ENCODE measurements at places on chromosomes 3 and 15.

DNA sequence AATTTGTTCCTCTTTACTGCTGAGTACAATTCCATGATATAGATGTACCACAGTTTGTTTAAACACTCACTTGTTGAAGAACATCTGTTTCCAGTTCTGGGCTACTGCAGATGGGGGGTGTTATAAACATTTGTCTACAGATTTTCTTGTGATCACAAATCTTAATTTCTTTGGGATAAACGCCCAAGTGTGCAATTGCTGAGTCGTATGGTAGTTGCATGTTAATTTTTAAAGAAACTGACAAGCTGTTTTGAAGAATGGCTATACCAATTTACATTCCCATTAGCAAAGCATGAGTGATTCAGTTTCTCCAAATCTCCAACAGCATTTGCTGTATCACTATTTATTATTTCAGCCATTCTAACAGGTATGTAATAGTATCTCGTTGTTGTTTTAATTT is 242.0 kb upstream of the MRPL3 start:
- DNase-seq = no peak

DNA sequence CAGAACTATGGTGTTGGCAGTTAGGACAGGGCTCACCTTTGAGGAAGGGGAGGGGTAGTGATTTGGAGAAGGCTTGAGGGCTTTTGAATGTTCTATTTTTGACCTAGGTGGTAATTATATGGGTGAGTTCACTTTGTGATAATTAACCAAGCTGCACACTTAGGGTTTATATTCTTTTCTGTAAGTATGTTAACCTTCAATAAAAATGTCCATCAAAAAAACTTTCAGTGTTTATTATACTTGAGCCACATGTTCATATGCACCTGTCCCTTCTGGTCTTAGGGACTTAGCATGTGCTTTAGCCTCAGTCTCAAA is 28.4 kb downstream of the PDE8A start:
- no peak for DNase-seq

DNA sequence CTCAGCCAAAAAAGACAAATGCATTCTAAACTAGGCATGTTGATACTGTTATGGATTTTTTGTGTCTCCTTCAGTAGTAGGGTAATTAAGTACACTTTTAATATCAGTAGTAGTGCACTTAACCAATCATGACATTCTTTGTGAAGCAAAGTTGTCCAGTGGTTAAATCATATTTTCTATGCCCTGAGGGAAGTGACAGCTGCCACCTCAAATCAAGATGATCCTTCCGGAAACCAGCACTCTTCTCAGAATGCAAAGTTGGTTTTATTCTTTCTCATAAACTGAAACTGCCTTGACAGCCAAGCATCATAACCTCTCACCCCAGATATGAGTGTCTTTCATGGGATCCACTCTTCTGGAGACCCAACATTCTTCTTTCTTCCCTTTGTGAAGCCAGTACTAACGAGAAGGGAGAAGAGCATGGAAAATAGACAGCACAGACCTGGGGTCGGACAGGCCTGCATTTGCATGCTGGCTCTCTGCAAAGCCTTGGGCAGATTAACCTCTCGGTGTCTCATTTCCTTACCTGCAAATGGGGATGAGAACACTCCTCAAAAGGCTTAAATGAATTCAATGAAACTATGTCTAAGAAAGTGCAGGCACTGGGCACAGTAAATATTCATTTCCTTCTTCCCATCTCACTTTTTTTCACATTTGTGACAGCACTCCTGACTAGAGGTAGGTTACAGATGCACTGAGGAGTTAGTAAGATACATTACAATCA is 13.2 kb downstream of the AAGAB start:
- no peak for DNase-seq

- no peak for DNase-seq
Observed at GRCh38 chr3:154197751-154198150, 76.6 kb downstream of the ARHGEF26 start.

DNA sequence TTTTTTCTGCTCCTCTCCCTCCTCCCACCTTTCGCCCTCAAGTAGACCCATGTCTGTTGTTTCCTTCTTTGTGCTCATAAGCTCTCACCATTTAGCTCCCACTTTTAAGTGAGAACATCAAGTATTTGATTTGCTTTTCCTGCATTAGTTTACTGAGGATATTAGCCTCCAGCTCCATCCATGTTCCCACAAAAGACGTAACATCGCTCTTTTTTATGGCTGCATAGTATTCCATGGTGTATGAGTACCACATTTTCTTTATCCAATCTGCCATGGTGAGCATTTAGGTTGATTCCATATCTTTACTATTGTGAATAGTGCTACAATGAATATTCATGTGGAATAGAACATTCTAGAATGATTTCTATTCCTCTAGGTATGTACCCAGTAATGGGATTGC is 178.6 kb downstream of the RYR3 start:
- DNase-seq = no peak

DNA sequence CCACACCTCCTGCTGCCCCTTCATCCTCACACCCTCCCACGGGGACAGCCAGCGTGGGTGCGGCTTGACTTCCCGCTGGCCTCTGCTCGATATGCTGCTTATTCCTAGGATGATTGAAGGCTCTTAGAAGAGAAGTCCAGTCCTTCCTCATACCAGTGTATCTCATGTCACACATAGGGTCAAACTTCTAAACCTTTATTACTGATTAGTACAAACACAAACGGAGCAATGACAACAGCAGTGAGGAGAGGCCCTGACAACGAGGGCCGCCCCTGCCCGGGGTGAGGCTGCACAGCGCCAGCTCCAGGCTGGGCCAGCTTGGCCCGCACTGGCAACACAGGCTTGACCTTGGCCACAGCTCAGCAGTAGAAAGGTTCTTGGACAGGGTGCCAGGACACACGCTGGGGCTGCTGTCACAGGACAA is 3.7 kb downstream of the CIB1 start:
- DNase-seq = no peak

DNA sequence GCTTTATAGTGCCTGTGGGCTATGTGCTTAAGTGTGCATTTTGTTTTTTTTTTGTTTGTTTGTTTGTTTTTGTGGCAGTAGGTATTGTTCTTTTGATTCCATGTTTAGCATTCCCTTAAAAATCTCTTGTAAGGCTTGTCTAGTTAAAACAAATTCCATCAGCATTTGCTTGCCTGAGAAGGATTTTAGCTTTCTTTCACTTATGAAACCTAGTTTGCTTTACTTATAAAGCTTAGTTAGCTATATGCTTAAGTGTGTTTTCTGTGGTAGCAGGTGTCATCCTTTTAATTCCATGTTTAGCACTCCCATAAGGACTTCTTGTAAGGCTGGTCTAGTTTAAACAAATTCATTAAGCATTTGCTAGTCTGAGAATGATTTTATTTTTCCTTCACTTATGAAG is 17.3 kb downstream of the IL16 start:
- no peak for DNase-seq

GRCh38 chr15:97915261-97915660 is 45.2 kb upstream of the ARRDC4 start:
- no peak for DNase-seq

DNA sequence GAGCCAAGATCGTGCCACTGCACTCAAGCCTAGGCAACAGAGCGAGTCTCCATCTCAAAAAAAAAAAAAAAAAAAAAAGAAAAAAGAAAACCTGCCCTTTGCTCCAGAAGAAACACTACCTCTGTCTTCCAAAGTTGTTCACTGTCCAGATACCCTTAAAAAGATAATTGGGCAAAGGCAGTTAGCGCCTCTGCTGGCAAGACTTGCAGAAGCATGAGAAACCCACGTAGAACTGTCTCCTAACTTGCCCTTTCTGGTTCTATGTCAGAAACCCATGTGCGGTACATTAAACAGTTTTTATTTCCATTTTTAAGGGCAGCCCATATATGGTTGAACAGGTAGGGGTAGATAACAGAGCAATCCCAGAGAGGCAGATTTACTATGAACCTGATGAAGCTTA is 1026.4 kb downstream of the ROBO2 start:
- no peak for DNase-seq

GRCh38 chr3:125141596-125142419 is 70.7 kb downstream of the SLC12A8 start:
- no peak for DNase-seq

- no peak for DNase-seq
Observed at GRCh38 chr3:72949016-72949415, 47.6 kb upstream of the PPP4R2 start.

- DNase-seq = no peak
Observed at GRCh38 chr15:63000706-63001105, 41.8 kb upstream of the TPM1 start.

DNA sequence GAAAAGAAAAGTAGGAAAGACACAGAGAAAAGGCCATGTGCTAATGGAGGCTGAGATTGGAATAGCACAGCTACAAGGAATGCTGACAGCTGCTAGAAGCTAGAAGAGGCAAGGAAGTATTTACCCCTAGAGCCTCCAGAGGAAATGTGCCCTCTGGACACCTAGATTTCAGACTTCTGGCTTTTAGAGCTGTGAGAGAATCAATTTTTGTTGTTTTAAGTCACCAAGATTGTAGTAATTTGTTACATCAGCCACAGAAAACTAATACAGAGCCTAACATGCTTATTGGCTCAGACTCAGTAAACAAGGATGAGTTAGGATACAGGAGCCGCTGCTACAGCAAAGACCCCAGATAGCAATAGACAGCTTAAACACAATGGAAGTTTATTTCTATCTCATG is 33.1 kb upstream of the GLCE start:
- DNase-seq = no peak

DNA sequence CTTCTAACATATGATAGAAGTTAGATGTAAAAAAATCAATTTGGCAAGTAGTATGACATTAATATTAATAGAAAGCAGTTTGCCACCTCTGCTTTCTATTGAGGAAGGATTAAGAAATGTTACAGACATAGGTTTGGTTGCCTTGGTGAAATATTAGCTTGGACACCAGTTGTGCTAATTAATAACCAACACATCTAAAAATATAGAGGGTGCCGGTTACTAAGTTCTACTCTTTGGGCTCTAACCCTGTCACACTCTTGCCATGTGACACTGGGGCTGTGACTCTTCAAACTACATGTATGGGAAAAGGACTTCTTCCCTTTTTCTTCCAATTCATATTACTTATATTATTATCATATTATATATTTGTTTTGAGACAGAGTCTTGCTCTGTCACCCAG is 64.4 kb downstream of the TRIM71 start:
- no peak for DNase-seq

DNA sequence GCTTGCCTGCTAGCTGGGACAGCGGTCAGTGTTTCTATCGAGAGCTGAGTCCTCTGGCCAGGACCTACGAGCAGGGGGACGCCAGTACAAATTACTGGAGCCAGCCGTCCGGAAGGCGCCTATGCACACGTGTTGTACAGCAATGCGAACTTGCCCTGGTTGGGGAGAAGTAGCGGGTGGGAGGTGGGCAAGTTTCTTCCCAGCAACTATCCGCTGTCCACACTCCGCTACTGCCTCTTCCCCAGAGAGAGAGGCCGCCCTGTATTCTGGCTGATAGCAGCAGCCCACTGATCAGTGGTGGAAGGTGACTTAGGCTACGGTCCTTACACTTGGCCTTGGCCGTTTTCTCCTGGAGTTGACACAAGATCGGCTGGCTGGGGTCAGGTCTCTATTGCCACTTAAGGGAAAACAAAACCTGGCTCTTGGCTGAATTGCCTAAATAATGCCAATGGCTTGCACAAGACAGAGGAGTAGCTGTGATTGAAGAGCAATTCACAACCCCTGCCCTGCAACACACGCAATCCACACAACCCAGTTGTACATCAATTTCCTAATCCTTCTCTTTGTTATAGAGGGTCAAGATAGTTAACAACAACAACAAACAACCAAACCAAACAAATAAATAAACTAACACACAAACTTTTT is 12.8 kb upstream of the SHC4 start:
- DNase-seq = no peak
